GM20000 (cell line): ENCODE measurements at places on chromosomes 2 and 18.
A peak's percentile ranks its signal among the peaks of the same experiment; 100 is the strongest.

DNA sequence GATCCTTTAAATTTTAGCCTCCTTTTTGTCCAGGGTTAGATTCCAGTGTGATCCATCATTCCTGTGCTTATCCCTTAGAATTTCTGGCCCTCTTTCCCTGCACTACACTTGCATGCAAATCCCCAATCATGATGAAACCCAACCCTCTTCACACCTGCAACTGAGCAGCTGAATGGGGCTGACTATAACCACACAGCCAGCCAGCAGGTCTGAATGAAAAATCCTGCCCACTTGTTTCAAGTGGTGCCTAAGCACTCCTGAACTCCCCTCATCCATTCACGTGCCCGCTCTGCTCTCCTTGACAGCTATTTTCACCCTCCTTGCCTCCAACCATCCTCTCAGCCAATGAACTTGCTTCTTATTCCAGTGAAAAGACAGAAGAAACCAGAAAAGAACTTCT is 80.5 kb upstream of the AFF3 start:
- no peak for DNase-seq

DNA sequence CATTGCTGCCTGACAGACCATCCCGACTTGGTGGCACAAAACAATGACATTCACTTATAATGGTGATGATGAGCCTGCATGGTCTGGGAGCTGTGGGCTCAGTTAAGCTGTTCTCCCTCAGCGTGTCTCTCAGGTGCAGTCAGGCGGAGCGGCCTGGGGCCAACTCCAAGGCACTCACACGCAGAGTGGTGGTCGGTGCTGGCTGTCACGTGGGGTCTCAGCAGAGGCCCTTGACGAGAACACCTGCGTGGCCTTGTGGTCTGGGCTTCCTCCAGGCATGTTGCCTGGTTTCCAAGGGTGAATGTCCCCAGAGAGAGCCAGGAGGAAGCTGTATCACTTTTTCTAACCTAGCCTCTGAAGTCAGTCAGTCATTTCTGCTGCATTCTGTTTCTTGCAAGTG is 29.8 kb downstream of the ARMC9 start:
- DNase-seq: peak; percentile 65

- no peak for DNase-seq
Observed at GRCh38 chr18:6328621-6329010, 86.1 kb downstream of the L3MBTL4 start.

DNA sequence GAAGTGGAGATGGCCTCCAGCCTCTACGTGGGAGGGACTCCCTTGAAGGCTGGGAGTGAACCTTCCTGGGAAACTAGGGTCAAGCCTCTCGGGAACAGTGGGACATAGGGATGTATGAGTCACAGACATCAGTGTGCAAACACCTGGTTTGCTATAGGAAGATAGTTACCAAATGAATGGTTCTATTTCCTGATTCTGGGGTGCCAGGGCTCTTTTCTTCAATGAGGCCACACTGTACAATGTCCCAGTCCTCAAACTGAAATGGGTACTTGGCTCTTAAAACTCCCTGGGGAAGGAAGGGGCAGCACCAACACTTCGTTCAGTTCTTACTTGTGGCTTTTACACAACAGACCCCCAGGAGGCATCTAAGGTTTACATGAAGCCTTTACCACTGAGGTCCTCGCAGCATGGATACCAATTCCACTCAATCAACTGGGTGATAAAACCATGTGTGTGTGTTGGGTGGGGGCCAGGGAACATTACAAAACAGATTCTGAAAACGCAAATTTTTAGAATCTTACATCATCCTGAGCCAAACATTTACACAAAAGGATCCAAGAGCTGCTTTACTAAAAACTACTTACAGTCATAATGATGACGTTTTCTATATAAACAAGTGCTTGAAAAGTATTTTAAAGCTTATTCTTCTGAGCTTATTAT is 10.4 kb downstream of the ERFE start:
- DNase-seq: peak; percentile 18

GRCh38 chr2:61900281-61900680 is 5.2 kb upstream of the COMMD1 start:
- no peak for DNase-seq

DNA sequence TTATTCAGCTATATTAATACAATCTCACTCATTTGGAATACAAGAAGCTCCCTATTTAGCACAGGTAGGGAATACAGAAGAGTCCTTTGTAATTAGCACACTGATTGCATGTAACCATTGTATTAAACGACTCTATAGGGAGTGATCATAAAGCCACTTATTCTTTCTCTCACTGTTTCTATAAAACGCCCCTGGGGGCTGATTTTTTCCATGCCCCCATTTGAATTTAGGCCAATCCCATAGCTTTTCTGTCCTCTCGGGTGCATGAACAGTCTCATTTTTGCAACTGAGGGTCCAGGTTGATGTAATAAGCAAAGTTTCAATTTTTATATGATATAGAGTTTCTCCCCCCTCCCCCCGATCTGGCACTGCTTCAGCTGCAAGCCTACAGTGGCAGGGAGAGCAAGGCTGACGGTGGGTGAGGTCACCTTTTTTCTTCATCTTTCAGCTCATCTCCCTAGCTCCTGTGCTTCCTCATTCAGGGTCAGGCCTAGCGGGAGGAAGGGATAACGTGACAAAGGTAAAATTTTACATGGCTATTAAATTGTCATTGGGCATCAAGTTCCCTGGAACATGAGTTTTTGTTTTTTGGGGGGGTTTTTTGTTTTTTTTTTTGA is 45.7 kb downstream of the GAD1 start:
- DNase-seq: no peak

DNA sequence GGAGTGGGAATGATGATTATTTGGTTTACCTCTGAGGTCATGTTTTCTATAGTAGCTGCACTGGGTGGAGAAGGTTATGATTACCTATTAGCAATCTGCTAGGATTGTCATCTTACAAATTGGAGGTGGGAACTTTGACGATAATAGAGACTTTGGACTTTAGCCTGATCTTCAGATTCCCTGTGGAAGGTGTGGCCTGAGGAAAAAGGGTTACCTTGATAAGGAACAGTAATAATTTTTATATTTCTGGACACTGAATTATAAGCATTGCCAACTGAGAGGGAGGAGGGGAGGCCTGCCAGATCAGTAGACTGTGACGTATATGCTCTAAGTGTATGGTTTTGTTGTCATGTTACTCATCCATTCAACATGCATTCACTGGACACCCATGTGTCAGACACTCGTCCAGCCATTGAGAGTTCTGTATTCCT is 183.4 kb upstream of the FOSL2 start:
- DNase-seq: no peak

- peak; percentile 21 for DNase-seq
Observed at GRCh38 chr2:160703648-160704585, 210.3 kb upstream of the RBMS1 start.

GRCh38 chr2:133107058-133107815 is 437.2 kb upstream of the LYPD1 start:
- DNase-seq: no peak

- DNase-seq: peak; percentile 70
Observed at GRCh38 chr2:111702119-111702803, 181.7 kb downstream of the ANAPC1 start.

- no peak for DNase-seq
Observed at GRCh38 chr2:9169349-9170107, 37.1 kb upstream of the ASAP2 start.

DNA sequence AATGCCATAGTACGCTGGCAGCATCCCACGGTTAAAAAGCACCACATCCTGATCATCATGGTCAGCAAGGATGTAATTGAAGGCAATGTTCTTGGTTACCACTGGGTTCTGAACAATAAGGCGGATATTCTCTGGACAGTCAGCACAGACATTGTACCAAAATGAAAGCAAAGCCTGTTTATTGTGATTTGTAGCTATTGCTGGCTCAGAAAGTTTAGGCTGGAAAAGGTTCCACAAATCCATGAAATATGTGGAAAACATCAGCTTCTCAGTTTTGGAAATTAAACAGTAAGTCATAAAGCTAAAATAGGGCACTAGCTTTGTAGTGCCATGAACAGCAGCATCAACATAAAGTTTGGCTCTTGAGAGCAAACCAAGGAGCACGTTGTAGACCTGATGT is 52.2 kb downstream of the C2orf74 start:
- no peak for DNase-seq

DNA sequence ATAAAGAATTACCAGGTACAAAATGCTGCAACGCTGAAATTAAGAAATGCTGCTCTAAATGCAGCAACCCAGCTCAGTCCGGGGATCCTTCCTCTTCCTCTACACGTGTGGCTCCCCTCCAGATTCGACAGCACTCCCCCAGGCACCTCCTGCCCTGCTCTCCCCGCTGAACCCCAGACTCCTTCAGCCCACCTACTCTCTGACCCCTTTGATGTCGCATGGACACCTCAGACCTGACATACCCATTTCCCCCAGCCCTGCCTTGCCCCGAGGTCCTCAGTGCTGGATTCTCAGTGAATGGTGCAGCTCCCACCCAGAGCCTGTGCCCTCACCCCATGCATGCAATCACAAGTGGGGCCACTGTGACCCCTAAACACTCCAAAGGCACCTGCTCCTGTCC is 4.6 kb upstream of the ADRA2B start:
- no peak for DNase-seq

DNA sequence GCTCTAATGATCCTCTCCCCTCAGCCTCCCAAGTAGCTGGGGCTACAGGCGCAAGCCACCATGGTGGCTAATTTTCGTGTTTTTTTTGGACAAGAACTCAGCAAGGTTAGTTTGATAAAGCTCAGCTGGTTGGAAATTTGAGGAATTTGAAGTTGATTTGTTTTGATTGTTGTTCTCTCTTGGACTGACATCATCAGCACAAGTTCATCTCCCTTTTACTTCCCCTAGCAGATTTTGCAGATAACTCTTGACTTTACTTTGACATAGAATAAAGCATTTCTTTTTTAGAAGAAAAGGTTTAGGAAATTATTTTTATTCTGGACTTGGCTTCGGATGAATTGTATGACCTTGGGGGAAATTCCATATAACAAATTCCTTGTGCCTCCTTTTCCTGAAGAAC is 74.9 kb upstream of the DLX2 start:
- DNase-seq: no peak

DNA sequence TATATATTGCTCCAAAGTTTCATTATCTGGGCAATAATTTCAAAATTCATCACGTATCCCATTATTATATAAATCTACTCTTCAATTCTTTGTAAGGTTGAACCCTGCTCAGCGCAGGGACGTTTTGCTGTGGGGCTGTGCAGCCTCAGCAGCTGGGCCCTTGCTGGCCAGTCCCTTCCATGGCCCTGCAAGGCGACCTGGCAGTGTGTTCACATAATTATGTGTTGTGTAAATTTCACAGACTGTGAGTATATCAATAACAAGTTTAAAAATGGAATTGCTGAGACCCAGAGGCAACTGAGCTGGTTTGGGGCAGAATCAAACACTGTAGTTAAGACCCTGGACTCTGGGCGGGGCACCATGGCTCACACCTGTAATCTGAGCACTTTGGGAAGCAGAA is 16.1 kb upstream of the MAL start:
- no peak for DNase-seq

DNA sequence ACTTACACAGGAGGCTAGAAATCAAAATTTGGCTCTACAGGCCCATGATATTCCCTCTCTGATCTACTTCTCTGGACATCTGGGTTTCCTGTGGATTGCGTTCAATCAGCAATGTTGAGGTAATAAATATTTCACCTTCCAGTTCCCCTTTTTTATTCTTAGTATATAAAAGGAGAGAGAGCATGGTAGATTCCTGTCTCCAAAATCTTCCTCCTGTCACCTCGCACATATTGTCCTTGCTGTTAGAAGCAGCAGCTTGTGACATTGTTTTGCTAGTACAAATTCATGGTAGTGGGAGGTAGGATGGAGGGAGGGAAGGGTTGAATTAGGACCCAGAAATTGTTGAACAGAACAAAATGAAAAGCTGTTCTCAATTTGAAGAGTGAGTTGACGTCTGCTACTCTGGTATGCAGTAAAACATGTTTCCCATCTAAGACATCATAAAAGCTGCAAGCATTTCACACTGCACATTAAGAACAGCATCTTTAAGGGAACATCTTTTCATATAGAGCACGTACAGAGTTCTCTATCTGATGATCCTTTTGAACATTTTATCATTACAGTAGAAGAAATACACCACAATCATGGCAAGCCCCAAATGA is 156.4 kb downstream of the RDH14 start:
- DNase-seq: no peak

- DNase-seq: no peak
Observed at GRCh38 chr2:188515918-188516317, 224.2 kb downstream of the GULP1 start.

DNA sequence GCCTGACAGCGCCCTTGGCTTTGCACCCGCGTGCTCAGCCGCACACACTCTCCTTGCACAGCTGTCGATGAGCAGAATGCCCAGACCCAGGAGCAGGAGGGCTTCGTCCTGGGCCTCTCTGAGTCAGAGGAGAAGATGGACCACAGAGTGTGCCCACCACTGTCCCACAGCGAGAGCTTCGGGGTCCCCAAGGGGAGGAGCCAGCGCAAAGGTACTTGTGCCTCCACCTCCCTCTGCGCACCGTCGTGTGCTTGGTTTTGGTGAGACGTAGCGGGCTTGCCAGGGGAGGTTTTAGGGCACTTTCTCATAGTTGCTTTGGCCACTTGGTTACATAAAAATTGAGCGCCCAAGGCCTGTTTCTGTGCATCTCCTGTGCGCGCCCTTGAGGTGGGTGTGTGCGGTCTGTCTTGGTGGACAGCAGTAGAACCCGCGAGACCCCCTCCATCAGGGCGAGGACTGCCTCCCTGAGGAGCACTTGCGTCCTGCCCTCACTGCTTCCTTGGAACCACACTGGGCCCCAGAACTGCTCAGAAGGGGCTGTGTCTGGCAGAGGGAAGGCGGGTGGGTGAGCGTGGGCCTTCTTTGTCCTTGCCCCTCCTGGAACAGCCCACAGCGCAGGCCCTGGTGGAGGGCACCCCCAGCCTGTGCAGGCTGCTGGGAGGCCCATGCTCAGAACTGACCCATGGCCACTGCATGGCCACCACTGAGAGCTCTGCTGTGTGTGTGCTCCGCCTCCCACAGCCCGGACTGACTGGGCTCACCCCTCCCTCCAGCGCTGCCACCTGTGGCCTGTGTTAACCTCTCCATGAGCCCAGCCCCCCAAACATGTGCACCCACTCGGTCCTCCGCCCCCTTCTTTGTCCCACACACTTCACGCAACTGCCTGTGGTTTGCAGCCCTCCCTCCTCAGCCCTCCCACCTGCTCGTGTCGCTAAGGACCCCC is 95.9 kb downstream of the DGKD start:
- no peak for DNase-seq

- DNase-seq: no peak
Observed at GRCh38 chr2:1600191-1601066, 143.9 kb downstream of the PXDN start.

DNA sequence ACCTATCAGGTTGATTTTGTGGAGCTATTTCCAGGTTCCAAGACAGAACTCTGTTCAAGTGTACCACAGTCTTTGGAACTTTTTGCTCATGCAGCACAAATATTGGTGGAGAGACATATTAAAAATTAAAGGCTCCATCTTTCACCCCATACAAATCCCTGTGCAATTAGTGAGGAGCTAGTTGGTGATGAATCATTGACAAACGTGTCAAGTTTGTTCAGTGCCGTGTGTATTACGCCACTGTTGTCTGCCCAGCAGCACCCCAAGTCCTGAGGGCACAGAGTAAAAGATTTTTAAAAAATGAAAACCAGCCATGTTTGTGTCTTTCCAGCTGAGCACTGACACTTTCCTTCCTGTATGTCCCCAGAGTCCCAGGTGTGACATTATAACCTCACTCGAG is 9.3 kb downstream of the ATOH8 start:
- no peak for DNase-seq

- DNase-seq: no peak
Observed at GRCh38 chr2:54122939-54123338, 7.5 kb downstream of the ACYP2 start.

- DNase-seq: peak; percentile 86
Observed at GRCh38 chr18:2846636-2847316, at the start of gene EMILIN2. Gene EMILIN2 (plus strand): TSS chr18:2847006. CDS start chr18:2847189, 183 bp downstream.
